ENCODE measurements at places on chromosomes 2 and 18.
A peak's percentile ranks its signal among the peaks of the same experiment; 100 is the strongest.

DNA sequence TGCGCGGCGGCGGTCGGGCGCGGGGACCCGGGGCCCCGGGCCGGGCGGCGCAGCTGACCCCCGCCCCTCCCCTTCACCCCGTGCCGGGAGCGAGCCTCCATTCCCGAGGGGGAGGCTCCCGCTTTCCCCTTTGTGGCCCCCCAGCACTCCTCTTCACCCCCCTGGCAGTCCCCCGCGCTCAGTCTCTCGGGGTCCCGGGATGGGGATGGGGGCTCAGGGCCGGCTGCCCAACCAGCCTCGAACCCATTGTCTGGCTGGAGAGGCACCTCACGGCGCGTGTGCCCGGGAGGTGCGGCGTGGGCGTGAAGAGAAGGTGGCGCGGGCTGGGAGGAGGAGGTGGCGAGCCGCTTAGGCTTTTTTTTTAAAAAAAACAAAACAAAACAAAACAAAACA lies 748 bp downstream of the FMNL2 start:
- no peak for DNase-seq

GRCh38 chr2:2808551-2809058 lies 477.5 kb upstream of the MYT1L start:
- no peak for DNase-seq

DNA sequence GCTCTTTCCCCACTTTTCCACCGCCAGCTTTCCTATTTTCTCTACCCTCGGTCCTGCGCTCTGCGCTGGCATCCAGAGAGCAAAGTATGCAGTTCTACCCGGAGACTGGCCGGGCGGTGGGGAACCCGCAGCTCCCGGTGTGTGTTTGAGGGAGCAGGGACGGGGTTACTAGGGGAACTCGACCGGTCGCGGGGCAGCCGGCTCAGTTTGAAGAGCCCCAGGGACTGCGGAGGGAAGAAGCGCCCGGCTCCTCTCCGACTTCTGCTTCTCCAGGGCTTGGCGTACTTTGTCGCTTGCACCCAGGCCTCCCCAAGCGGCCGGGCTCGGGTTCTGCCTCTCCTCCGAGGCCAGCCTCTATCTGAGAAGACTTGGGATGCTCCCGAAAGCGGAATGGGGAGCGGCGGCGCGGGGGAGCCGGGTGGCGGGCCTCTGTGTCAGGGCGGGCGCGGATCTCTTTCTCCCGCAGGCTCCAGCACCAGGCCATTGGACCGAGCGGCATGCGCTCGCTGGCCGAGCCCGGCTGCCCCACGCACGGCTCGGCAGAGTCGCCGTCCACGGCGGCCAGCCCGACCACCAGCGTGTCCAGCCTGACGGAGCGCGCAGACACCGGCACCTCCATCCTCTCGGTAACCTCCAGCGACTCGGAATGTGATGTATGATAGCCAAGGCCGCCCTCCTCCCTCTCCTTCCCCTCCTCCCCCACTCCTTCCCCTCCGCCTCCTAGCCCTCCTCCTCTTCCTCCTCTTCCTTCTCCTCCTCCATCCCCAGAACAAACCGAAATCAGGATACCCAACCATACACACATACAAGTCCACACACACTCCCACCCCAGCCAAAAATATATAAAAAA lies 2.8 kb downstream of the SIX3 start:
- DNase-seq: no peak

DNA sequence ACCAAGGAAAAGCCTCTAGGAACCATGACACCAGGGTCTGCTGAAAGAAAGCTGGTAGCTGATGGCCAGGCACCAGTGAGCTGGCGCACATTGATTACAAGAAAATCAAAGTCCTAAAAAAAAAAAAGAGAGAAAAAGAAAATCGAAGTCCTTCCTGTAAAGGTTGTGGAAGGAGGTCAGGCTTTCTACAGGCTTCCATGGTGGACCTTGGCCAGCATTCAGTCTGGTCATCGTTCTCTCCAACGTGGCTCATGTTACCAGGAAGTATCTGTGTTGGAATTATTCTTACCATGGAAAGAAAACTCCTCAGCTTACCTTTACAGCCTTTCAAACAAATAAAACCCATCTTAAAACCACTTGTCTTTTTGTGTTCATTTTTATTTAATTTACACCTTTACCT lies 65.6 kb downstream of the CYB5A start:
- no peak for DNase-seq

GRCh38 chr2:186460465-186460864 lies 25.6 kb upstream of the ZC3H15 start:
- DNase-seq: no peak

GRCh38 chr2:149885468-149885867 lies 297.9 kb upstream of the MMADHC start:
- DNase-seq: peak; percentile 74

DNA sequence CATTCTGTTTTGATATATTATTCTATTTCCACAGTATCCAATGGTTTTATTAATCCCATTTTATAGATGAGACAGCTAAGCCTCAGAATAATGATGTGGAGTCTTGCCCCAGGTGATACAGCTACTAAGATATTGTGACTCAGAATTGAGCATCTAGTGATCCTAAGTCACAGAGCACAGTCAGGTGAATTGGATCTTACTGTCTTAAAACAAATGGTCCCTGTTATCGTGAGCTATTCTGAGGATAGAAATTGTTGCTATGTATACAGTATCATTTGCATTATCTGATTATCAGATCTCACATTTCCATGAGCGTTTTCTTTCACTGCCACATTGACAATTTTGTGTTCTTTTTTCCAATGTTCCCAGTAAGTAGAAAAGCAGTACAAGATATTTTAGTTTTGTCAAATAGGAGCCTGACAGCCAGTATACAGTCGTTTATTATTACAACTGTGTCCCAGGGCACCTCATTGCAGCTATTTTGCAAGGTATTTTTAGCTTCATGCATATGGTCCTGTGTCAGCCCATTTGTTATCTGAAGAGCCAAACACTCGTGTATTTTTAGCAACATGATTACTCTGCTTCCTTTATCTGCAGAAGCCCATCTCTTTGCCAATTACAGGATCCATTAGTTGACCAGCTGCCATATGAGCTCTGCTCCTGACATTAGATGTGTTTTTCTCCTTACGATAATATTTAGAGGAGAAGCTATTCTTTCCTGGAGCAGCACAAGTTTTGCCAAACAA lies 25.1 kb upstream of the SGPP2 start:
- DNase-seq: peak; percentile 88

DNA sequence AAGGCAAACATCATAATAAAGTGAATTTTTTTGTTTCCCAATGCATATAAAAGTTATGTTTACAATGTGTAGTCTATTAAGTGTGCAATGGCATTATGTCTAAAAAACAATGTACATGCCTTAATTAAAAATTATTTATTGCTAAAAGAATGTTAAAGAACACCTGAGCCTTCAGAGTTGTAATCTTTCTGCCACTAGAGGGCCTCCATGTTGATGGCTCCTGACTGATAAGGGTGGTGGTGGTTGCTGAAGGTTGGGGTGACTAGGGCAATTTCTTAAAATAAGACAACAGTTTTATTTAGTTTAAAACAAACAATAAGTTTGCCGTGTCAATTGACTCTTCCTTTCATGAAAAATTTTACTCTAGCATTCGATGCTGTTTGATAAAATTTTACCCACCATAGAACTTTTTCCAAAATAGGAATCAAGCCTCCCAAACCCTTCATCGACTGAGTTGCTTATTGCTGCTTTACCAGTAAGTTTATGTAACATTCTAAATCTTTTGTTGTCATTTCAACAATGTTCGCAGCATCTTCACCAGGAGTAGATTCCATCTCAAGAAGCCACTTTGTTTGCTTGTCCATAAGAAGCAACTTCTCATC lies 32.3 kb downstream of the MAP3K2 start:
- DNase-seq: no peak

- no peak for DNase-seq
Observed at GRCh38 chr2:33166287-33166881, 219.6 kb downstream of the LTBP1 start.

- DNase-seq: no peak
Observed at GRCh38 chr2:181005809-181006208, 25.4 kb downstream of the UBE2E3 start.

- DNase-seq: no peak
Observed at GRCh38 chr2:204024906-204025475, 88.4 kb downstream of the ICOS start.

DNA sequence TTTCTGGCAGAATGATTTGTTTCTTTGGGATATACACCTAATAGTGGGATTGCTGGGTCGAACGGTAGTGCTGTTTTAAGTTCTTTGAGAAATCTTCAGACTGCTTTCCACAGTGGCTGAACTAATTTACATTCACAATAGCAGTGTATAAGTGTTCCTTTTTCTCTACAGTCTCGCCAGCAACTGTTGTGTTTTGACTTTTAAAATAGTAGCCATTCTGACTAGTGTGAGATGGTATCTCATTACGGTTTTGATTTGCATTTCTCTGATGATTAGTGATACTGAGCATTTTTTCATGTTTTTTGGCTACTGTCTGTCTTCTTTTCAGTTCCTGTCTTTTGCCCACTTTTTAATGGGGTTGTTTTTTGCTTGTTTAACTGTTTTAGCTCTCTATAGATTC lies 306.2 kb downstream of the KIAA1328 start:
- no peak for DNase-seq

DNA sequence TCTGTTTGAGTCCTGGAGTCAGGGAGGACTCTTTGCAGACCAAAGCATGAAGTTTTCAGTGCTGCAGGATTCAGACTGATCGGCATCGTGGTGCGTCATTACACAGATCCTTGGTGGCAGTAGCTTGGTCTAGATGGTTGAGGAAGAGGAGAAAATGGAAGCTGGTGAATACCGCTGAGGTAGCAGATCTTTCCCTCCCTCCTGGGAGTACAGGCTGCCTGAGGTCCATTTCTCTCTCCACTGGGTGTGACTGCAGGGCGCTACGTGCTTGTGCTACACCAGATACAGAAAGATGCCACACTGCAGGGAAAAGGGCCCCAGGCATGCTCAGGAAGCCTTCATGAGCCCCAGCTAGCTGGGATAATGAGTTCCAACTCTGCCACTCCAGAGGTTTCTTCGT lies 3.3 kb upstream of the CNDP1 start:
- no peak for DNase-seq

- no peak for DNase-seq
Observed at GRCh38 chr2:63861220-63861822, 19.6 kb downstream of the UGP2 start.

DNA sequence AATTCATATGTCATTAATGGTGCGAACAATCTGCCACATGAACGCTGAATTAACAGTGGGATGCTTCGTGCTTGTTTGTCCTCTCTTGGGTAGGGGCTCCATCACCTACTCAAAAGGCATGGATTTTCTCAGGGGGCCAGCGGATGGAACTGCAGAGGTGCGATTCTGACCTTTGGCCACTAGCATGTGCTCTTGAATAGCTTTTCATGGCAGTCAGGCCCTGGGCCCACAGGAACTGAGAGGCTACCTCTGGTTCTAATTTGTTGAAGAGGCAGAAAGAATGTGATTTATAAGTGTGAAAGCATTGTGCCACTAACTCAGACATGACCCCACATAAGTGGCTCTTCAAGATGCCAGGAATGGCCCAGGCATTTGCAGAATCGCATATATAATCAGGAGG lies 283.2 kb downstream of the INSIG2 start:
- no peak for DNase-seq

DNA sequence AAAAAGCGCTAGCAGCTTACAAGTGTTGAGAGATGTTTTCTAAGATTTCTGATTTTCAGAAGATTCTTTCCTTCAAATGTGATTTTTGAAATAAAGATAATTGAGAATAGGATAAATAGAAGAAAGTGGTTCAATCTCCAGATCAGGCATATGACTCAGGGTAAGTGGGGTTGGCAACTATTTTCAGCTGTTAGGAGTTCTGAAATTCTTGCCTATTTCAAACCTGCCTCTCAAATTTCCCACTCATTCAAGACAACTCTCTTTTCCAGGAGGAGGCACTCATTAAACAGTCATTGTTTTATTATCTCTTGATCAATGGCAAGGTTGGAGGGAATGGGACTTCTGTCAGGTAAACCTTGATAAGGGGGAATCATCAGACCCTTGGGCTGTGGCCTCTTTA lies 138.9 kb downstream of the HNMT start:
- DNase-seq: no peak

- DNase-seq: no peak
Observed at GRCh38 chr2:176699098-176699497, 429.9 kb downstream of the MTX2 start.

DNA sequence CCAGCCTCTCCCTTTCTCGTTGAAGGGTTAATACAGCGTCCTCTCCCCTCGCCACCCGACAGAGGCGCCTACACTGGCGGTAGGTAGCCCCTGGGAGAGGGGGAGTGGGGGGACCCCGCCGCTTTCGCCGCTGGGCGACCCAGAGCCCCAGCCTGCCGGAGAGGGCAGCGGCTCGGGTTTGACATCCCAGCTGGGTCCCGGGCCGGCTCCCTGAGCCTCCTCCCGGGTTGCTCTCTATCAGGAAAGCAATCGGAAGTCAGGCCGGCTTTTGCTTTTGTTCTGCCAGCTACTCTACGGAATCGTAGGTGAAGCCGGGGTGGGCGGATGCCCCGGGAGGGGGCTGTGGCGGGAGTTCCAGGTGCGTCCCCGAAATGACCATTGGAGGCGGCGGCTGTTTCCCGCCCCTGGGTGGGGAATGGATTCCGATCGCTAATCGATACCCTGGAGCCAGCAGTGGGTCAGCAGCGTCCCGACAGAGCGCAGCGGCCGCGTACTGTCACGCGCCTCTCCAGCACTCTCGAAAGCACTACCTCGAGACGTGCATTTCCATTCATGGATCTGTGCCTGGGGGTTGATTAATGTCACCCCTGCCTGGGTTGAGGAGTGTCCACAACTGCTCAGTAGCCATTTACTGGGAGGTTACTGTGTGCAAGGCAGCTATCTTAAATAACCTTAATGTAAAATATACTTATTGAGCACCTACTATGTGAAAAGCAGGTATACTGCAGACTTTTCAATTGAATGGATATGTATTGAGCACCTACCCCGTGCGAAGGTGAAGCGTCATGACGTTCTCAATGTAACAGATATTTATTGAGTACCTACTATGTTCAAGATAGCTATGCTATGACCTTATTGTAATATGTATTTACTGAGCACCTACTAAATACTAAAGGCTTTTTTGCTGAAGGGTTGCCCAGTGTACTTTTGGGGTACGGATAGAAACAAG lies 1.1 kb downstream of the MAPK4 start:
- DNase-seq: no peak

GRCh38 chr18:11392292-11392691 lies 217.1 kb upstream of the SLC35G4 start:
- DNase-seq: no peak

DNA sequence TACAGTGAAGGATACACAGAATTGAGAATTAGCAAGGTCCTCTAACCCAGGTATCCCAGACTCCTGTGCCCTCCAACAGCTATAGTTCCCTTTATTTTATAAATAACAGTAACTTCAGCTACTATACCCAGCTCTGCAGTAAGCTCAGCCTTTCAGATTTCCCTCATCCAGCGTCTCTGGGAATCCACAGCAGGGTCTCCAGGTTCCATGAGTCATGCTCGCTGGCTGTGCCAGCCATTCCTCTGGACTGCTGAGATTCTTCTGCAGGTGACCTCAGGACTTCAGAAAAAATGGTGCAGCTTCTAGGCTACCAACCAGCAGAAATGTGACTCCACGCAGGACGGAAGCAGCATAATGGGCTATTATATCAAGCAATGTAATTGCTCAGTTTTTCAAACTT lies 419.3 kb downstream of the ZNF516 start:
- no peak for DNase-seq

- no peak for DNase-seq
Observed at GRCh38 chr18:69697689-69698088, 250.0 kb downstream of the CD226 start.

- DNase-seq: no peak
Observed at GRCh38 chr2:46350029-46350689, 53.0 kb downstream of the EPAS1 start.

Data from NCI-H2081 treated with DMSO at 0.1 percent for 48 hours (cell line).